ENCODE measurements at places on chromosomes 5 and 9. TPM values are rescaled to one million over a fixed set of nuclear protein-coding genes. Genes with fewer than 3 reads are reported as not detected.

The CDC25C gene
- 0.32 TPM for total RNA-seq

- no peak for DNase-seq
- no peaks in the 10 kb centered on the region for H3K27me3 ChIP-seq
- no peak overlapping the region for H3K27ac ChIP-seq
- no peaks in the 10 kb centered on the region for H3K4me1 ChIP-seq
- no peaks in the 10 kb centered on the region for H3K36me3 ChIP-seq
- H3K4me3 ChIP-seq = no peak overlapping the region
Measured at GRCh38 chr5:72937517-72938061, 18.3 kb upstream of the FCHO2 start.

- H3K27ac ChIP-seq = peak overlapping the region; percentile 58
- peak; percentile 72 for DNase-seq
- peaks cover 35% of the 10 kb centered on the region for H3K4me1 ChIP-seq
- H3K4me3 ChIP-seq = no peak overlapping the region
- peaks cover 18% of the 10 kb centered on the region for H3K36me3 ChIP-seq
Measured at GRCh38 chr5:134837530-134838181, 8.1 kb upstream of the C5orf24 start.

DNA sequence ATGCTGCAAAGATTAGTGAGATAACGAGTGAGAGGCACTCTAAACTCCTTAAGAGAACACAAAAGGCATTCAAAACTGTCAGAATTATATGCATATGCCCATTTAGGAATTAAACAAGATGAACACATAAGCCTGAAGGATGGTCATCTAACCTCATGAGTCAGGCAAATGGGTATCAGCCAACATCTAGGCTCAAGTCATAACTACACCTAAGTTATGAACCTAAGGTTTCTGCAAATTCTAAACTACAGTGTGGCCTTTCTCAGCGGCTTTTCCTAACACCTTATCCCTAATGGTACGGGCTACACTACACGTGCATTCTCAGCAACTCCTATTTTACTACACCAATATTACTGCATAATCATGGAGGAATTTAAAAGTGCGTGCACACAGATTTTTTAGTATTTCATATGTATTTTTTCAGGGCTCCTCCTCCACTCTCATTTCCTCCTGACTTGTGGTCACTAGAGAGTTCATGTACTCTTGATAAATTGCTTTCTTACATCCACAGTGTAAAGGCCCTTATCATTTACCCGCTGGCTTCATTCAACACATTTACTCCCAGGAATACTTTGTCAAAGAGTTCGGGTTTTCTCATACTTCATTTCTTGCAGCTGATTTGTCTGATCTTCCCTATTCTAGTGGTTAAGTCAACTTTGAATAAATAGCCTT is 316.5 kb downstream of the BNC2 start:
- H3K27me3 ChIP-seq = no peaks in the 10 kb centered on the region
- no peak overlapping the region for H3K4me3 ChIP-seq
- no peak overlapping the region for H3K27ac ChIP-seq
- no peak for DNase-seq
- no peaks in the 10 kb centered on the region for H3K4me1 ChIP-seq

GRCh38 chr9:24820196-24820595 is 274.5 kb upstream of the IZUMO3 start:
- H3K4me1 ChIP-seq = no peaks in the 10 kb centered on the region
- no peaks in the 10 kb centered on the region for H3K27me3 ChIP-seq
- H3K36me3 ChIP-seq = no peaks in the 10 kb centered on the region
- H3K27ac ChIP-seq = no peak overlapping the region
- no peak for DNase-seq

DNA sequence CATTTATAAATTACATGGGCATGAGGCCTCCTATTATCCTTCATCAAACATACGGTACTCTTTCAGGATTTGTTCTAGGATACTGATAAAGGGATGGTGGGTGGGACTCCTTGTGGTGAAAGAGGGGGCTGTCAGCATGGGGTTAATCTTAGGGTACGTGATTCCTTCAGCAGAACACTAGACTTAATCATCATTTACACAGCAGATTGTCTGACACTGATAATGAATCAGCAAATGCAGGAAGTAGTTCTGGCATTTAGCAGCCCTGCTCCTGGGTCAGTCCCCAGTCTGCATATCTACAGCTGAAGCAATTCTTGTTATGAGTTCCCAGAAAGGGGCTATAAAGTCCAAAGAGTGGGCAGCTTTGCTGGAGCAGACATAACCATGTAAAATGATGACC is 384.6 kb downstream of the SPOCK1 start:
- H3K36me3 ChIP-seq = no peaks in the 10 kb centered on the region
- no peak overlapping the region for H3K4me3 ChIP-seq
- H3K27me3 ChIP-seq = no peaks in the 10 kb centered on the region
- peak; percentile 17 for DNase-seq

GRCh38 chr5:76402251-76402885 is 717 bp upstream of the IQGAP2 start:
- no peaks in the 10 kb centered on the region for H3K36me3 ChIP-seq
- no peak overlapping the region for H3K4me3 ChIP-seq
- DNase-seq = peak; percentile 48
- H3K27ac ChIP-seq = no peak overlapping the region

DNA sequence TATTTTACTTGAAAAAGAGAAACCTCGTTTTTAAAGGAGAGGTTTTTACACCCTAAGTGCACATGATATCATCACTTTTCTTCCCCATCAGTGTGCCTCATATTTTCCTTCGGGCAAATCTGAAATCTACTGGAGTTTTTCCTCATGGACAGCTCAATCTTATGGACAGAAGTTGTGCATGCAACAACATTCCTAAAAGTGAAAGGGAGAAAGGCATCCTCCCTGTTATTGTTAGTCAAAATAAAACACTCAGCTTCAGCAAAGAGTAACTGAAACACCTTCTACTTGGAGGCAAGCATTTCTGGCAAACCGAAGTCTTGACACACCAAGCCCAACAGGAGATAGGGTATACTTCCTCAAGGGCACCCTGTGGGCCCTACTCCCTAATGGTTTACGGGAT is 217.9 kb downstream of the BNC2 start:
- H3K4me1 ChIP-seq = no peaks in the 10 kb centered on the region
- no peaks in the 10 kb centered on the region for H3K36me3 ChIP-seq
- H3K27ac ChIP-seq = no peak overlapping the region

GRCh38 chr9:136700304-136700703 is 12.1 kb upstream of the DIPK1B start:
- no peak for DNase-seq
- no peak overlapping the region for H3K4me3 ChIP-seq
- H3K27me3 ChIP-seq = peaks cover 13% of the 10 kb centered on the region
- no peak overlapping the region for H3K27ac ChIP-seq
